ENCODE measurements at places on chromosomes 1 and 21.

GRCh38 chr1:112672009-112672408 is 2.5 kb upstream of the MOV10 start:
- no peak for DNase-seq

- DNase-seq: no peak
Measured at GRCh38 chr1:20190256-20191160, 4.2 kb upstream of the PLA2G2C start.

- DNase-seq: peak; percentile 79
Measured at GRCh38 chr1:59020151-59020997, 236.5 kb upstream of the JUN start.

- DNase-seq: no peak
Measured at GRCh38 chr1:81453367-81453703, 347.4 kb upstream of the ADGRL2 start.

GRCh38 chr1:63704443-63704842 is 69.4 kb upstream of the ROR1 start:
- DNase-seq: no peak

DNA sequence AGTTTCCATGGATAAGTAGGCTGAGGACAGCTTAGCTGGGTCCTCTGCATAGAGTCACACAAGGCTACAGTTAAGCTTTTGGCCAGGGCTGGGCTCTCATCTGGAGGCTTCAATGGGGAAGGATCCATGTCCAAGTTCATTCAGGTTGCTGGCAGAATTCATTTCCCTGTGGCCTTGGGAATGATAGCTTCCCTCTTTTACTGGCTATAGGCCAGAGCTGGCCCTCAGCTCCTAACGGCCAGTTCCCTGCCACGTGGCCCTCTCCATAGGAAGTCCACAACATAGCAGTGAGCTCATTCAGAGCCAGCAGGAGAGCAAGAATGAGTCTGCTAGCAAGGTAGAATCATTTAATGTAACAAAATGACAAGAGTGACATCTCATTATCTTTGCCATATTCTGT is 15.1 kb upstream of the PODN start:
- DNase-seq: no peak

DNA sequence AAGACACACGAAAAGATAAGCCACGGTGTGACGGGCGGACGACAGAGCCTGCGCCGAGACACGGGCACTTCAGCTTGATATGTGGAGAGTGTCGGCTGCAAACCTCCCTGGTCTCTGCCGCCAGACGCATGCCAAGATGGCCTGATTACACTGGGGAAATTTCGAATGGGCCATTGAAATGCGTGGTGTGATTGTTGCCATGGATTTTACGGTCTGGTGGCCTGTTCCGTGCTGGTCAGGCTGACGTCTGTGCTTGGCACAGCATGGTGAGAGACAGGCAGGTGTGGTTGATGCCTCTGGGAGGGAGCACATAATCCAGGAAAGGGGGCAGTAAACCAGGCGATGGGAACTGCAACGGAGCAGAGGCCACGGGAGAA is 105.6 kb upstream of the TMPRSS2 start:
- no peak for DNase-seq
